ENCODE measurements at places on chromosomes 11 and 22. TPM values are rescaled to one million over a fixed set of nuclear protein-coding genes. Genes with fewer than 3 reads are reported as not detected.

HTR3A gene
- 2.0 TPM for total RNA-seq

MYO7A gene
- 1.8 TPM for total RNA-seq

GANAB gene
- 173 TPM for total RNA-seq

PRCP gene
- 46.4 TPM for total RNA-seq

ACTN3 gene
- total RNA-seq = 36.9 TPM

JAML gene
- total RNA-seq = not detected

MMP13 gene
- total RNA-seq = not detected

BIK gene
- 2.1 TPM for total RNA-seq

OR8G5 gene
- not detected for total RNA-seq

TEX12 gene
- 0.21 TPM for total RNA-seq

OR2AG1 gene
- not detected for total RNA-seq

TMEM191C gene
- total RNA-seq = 0.42 TPM

MYEOV gene
- total RNA-seq = 2.0 TPM

DNAJB7 gene
- total RNA-seq = not detected

TTC17 gene
- 73.3 TPM for total RNA-seq

DCDC1 gene
- 0.59 TPM for total RNA-seq

KIAA1671 gene
- total RNA-seq = 7.3 TPM

SYCE3 gene
- not detected for total RNA-seq

OR52I1 gene
- total RNA-seq = not detected

MMP8 gene
- total RNA-seq = not detected

TCN1 gene
- not detected for total RNA-seq

OR4A16 gene
- total RNA-seq = not detected

SLC22A25 gene
- 0.18 TPM for total RNA-seq

CRYBB3 gene
- 0.10 TPM for total RNA-seq

PRR33 gene
- total RNA-seq = not detected

DDIAS gene
- total RNA-seq = 29.4 TPM

WNT7B gene
- 0.10 TPM for total RNA-seq

ELFN2 gene
- 0.14 TPM for total RNA-seq

FXYD6 gene
- 32.8 TPM for total RNA-seq

CSF2RB gene
- total RNA-seq = not detected

PLAAT5 gene
- total RNA-seq = 29.6 TPM

TRIM49 gene
- total RNA-seq = not detected

F2 gene
- total RNA-seq = 0.33 TPM

CCDC87 gene
- 0.67 TPM for total RNA-seq

OR52I2 gene
- total RNA-seq = not detected

Measured in H7 (cell line).